ENCODE measurements at places on chromosomes 16 and 17.

- DNase-seq = no peak
These were observed 225.9 kb downstream of the SEC14L1 start for GRCh38 chr17:77366558-77367245.

DNA sequence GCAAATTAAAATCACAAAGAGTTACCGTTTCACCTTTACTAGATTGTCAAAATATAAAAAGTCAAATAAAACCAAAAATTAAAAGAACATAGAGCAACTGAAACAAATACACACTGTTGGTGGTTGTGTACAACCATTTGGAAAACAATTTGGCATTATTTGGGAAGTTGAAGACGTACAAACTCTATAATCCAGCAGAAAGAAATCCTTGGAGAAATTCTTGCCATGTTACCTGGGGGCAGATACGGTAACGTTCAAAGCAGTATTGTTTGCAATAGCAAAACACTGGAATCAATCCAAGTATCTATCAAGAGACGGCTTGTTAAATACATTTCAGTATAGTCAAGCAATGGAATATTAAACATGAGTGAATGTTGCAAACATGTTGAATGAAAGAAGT lies 56.7 kb downstream of the TBX4 start:
- no peak for DNase-seq

GRCh38 chr17:13952009-13952750 lies 117.1 kb upstream of the COX10 start:
- no peak for DNase-seq

- DNase-seq = no peak
These were observed 21.2 kb downstream of the PEMT start for GRCh38 chr17:17570140-17570797.

GRCh38 chr17:10327640-10328039 lies 45.2 kb downstream of the MYH13 start:
- peak; percentile 59 for DNase-seq

DNA sequence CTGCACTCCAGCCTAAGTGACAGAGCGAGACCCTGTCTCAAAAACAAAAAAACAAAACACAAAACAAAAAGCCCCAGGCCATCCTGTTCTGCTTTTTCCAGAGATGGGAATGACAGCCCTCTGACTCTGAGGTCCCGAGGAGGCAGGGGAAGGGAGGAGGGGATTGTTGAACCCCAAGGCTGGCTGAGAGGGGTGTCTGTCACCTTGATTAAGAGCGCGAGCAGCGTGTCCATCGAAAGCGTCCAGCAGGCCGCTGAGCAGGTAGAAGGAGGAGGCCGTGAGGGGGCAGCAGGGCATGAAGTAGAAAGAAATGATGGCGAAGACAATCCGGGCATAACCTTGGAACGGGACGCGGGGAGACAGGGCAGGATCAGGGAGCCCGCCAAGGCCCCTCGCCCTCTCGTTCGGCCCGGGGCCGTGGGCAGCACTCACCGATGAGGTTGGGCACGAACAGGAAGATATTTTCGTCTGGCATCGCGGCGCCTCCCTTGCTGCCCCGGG lies 593 bp downstream of the CDIPT start:
- DNase-seq = no peak

GRCh38 chr16:9549487-9549886 lies 458.0 kb downstream of the HAPSTR1 start:
- no peak for DNase-seq

GRCh38 chr16:67764158-67764667 lies 42.1 kb downstream of the RANBP10 start:
- no peak for DNase-seq

GRCh38 chr16:17452922-17453321 lies 17.8 kb downstream of the XYLT1 start:
- no peak for DNase-seq

GRCh38 chr17:9346296-9346926 lies 229.2 kb downstream of the STX8 start:
- no peak for DNase-seq

DNA sequence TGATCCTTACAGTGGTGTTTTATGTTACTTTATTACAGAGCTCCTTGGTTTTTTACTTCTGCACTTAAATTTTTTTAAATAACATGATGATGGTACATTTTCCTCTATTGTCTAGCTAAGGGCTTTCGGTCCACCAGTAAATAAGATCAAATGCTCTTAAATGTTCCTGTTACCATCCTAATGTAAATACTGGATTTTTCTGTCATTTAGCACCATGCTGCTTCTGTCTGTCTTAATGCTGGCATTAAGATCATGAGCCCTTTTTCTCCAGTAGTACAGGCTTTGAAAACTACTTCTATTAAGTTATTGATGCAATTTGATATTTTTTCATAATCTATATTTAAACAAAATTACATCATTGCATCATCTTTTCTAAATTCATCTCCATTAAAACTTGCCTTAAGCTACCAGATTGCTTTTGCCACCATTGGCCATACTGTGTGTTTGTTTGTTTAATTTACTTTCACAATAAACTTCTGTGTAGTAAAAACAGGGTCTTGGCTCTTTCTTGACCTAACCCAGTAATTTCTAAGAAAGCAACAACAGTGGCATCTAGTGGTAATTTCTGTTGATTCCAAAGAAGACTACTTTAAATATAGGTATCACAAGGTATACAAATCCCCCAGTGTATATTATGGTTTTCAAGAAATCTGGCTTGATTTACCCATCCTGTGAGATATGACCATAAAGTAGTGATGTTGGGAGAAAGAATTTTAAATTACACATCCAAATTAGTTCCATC lies 9.0 kb upstream of the PHAF1 start:
- no peak for DNase-seq

GRCh38 chr17:17279316-17279715 lies 1.7 kb downstream of the COPS3 start:
- DNase-seq = no peak
